ENCODE measurements at places on chromosomes 12 and 14. TPM values are rescaled to one million over a fixed set of nuclear protein-coding genes. Genes with fewer than 3 reads are reported as not detected.

The EPYC gene
- not detected for total RNA-seq

The NEK9 gene
- total RNA-seq, result 39.5 TPM

GRCh38 chr14:94833633-94834032, 63.7 kb upstream of the GSC start:
- H3K4me3 ChIP-seq, result no peak overlapping the region
- no peaks in the 10 kb centered on the region for H3K4me1 ChIP-seq
- no peak for DNase-seq
- no peak overlapping the region for H3K27ac ChIP-seq
- H3K36me3 ChIP-seq, result no peaks in the 10 kb centered on the region
- H3K27me3 ChIP-seq, result no peaks in the 10 kb centered on the region

GRCh38 chr14:67268426-67269150, 27.4 kb downstream of the PALS1 start:
- H3K4me1 ChIP-seq, result peaks cover 7% of the 10 kb centered on the region
- H3K27ac ChIP-seq, result peak overlapping the region; percentile 69
- peak overlapping the region; percentile 11 for H3K4me3 ChIP-seq

DNA sequence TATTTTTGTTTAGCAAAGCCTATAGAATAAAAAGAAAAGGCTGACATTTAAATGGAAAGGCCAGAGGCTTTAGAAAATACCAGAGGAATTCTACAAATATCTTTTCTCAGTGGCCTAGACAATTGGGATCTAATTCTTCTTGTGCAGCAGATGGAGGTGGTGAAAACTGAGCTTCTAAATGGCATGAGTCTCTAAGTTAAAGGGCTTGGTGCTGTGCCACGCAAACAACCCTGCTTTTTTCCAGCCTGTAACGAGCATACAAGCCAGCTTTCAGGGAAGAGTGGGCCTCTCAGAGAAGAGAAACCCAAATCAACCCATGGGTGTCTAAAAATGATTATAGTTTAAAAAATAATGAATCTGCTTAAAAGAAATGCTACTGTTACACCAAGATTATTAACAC, 237.9 kb upstream of the NAV3 start:
- H3K36me3 ChIP-seq, result no peaks in the 10 kb centered on the region
- H3K27me3 ChIP-seq, result no peaks in the 10 kb centered on the region
- no peak for DNase-seq
- no peaks in the 10 kb centered on the region for H3K4me1 ChIP-seq

- H3K27ac ChIP-seq, result no peak overlapping the region
- DNase-seq, result no peak
- H3K27me3 ChIP-seq, result no peaks in the 10 kb centered on the region
These were observed 71.1 kb downstream of the PTPRR start for GRCh38 chr12:70849265-70849960.

The ETNK1 gene
- total RNA-seq, result 82.7 TPM

DNA sequence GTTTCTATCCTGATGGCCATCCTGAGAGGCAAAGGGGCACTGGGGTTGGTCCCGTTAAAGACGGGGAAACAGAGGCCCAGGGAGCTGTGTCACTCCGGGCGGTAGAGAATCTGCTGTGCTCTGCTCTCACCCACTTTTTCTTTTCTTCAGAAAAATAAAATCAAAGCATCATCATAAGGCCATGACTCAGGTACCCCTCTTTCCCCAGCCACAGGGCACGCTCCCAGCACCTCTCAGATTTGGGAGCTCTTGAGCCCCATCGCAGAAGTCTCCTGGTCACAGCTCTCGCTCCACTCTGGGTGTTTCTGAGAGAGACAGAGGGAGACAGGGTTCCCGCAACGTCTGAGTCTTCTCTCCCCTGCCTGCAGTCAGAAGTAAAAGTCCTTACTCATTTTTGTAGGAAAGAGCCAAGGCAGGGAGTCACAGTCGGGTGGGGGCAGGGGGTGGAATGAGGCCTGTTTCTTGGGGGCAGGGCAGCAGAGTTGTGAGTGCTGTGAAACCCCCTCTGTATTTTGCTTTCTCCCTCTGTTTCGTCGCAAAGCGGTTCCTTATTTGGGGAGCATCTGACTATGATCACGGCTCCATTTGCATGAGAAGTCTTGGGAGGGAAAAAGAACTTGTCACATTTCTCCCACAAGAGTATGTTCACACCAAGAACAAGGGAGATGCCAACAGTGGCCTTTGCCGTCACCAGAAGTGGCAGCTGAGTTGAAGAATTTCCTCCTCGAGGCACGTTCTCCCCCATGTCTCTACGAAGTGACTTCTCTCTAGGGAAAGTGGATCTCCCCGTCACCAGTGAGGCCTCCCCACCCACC, 139.0 kb downstream of the BCL11B start:
- peaks cover 6% of the 10 kb centered on the region for H3K4me1 ChIP-seq
- H3K36me3 ChIP-seq, result no peaks in the 10 kb centered on the region
- no peak overlapping the region for H3K4me3 ChIP-seq
- no peaks in the 10 kb centered on the region for H3K27me3 ChIP-seq

The RAB2B gene
- total RNA-seq, result 27.6 TPM

GRCh38 chr14:69153152-69153872, 393 bp upstream of the DCAF5 start:
- H3K36me3 ChIP-seq, result no peaks in the 10 kb centered on the region
- H3K27me3 ChIP-seq, result no peaks in the 10 kb centered on the region
- H3K27ac ChIP-seq, result no peak overlapping the region
- peak overlapping the region; percentile 89 for H3K4me3 ChIP-seq

DNA sequence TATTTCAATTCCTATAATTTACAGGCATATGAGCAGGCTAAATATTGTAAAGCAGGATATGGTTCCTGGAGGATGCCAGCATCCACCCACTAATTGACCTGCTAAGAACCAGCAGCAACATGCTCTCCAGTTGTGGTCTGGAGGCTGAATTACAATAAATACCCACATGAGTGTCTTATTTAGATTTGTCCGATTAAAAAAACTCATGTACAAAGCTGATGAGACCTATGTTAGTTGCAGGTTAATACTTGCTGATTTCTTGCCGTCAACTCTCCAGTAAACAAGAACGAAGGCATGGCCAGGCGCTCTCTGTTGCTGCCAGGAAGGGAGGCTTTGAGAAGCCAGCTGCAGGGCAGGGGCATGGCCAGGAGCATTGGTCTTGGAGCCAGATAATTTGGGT, 169.3 kb upstream of the PRICKLE1 start:
- DNase-seq, result no peak
- peaks cover 7% of the 10 kb centered on the region for H3K4me1 ChIP-seq
- H3K27me3 ChIP-seq, result no peaks in the 10 kb centered on the region
- H3K27ac ChIP-seq, result no peak overlapping the region
- no peak overlapping the region for H3K4me3 ChIP-seq

DNA sequence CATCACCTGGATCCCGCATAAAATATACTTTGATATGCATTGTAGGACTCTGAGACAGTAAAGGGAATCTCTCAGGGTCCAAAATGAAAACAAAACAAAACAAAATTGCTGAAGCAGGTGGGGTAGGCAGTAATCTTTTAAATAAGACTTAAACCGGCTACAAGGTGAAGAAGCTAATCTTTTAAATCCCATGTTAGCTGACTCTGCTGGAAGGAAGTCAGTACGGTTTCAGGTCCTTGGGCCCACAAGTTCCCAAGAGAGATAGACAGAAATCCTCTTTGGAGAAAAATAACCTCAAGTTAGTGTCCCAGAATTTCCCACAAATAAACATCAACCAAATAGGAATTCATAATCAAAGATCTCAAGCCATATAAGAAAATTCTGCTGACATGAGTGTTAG, 5.0 kb upstream of the EPS8 start:
- H3K4me1 ChIP-seq, result peaks cover 2% of the 10 kb centered on the region
- H3K4me3 ChIP-seq, result no peak overlapping the region
- peaks cover 13% of the 10 kb centered on the region for H3K27me3 ChIP-seq
- H3K27ac ChIP-seq, result no peak overlapping the region

GRCh38 chr14:33917661-33918060, 33.2 kb downstream of the EGLN3 start:
- peaks cover 7% of the 10 kb centered on the region for H3K4me1 ChIP-seq
- no peaks in the 10 kb centered on the region for H3K36me3 ChIP-seq
- no peak overlapping the region for H3K4me3 ChIP-seq

The ALX1 gene
- 0.80 TPM for total RNA-seq

The ADCK1 gene
- total RNA-seq, result 11.0 TPM

GRCh38 chr12:112386726-112387125, 4.5 kb upstream of the HECTD4 start:
- H3K36me3 ChIP-seq, result no peaks in the 10 kb centered on the region
- H3K27me3 ChIP-seq, result no peaks in the 10 kb centered on the region
- no peak overlapping the region for H3K27ac ChIP-seq
- no peak for DNase-seq
- H3K4me3 ChIP-seq, result no peak overlapping the region

The LPAR5 gene
- 0.22 TPM for total RNA-seq

The GPR65 gene
- total RNA-seq, result not detected

The TAS2R20 gene
- 0.54 TPM for total RNA-seq

GRCh38 chr14:50821510-50822464, 9.2 kb downstream of the NIN start:
- H3K36me3 ChIP-seq, result no peaks in the 10 kb centered on the region
- peaks cover 6% of the 10 kb centered on the region for H3K4me1 ChIP-seq
- H3K27me3 ChIP-seq, result peaks cover 10% of the 10 kb centered on the region
- no peak overlapping the region for H3K27ac ChIP-seq
- no peak overlapping the region for H3K4me3 ChIP-seq

- no peak overlapping the region for H3K4me3 ChIP-seq
- H3K27me3 ChIP-seq, result no peaks in the 10 kb centered on the region
- H3K27ac ChIP-seq, result no peak overlapping the region
- DNase-seq, result no peak
- H3K4me1 ChIP-seq, result peaks cover 11% of the 10 kb centered on the region
These were observed 257.4 kb upstream of the ATP2B1 start for GRCh38 chr12:89965993-89966392.

The PMEL gene
- 128 TPM for total RNA-seq

- H3K27me3 ChIP-seq, result no peaks in the 10 kb centered on the region
- peak overlapping the region; percentile 33 for H3K4me3 ChIP-seq
- peaks cover 7% of the 10 kb centered on the region for H3K4me1 ChIP-seq
- no peak for DNase-seq
- H3K36me3 ChIP-seq, result no peaks in the 10 kb centered on the region
- H3K27ac ChIP-seq, result 0 out of 2 replicates have a peak overlapping the region, but pooled peaks have one; percentile 1
These were observed 10.8 kb downstream of the PLA2G1B start for GRCh38 chr12:120316798-120317223.

DNA sequence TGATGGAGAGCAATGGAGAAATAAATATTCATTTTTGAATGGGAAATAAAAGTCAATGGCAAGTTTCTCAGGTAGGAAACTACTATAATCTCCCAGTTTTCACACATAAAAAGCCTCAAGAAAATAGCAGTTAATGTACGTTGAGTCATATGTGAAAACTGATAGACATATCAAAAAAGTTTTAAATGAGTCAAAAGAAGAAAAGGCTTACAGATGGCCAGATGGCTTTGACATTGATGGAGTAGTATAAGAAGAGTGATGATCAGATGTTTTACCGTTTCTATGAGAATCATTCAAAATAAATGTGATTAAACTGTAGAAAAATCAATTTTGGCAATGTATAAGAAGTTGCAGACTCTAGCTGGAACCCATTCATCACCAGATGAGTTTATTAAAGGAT, 97.8 kb downstream of the LLPH start:
- H3K27ac ChIP-seq, result no peak overlapping the region
- H3K4me1 ChIP-seq, result no peaks in the 10 kb centered on the region
- H3K27me3 ChIP-seq, result no peaks in the 10 kb centered on the region
- no peak overlapping the region for H3K4me3 ChIP-seq

GRCh38 chr14:93103392-93104080, 12.2 kb downstream of the ITPK1 start:
- H3K27ac ChIP-seq, result no peak overlapping the region
- DNase-seq, result no peak
- peaks cover 15% of the 10 kb centered on the region for H3K4me1 ChIP-seq
- H3K4me3 ChIP-seq, result no peak overlapping the region

GRCh38 chr12:25985316-25986175, 27.1 kb downstream of the RASSF8 start:
- no peaks in the 10 kb centered on the region for H3K36me3 ChIP-seq
- H3K27me3 ChIP-seq, result no peaks in the 10 kb centered on the region
- no peak overlapping the region for H3K27ac ChIP-seq
- 0 out of 2 replicates have a peak, but pooled peaks cover 6% of the 10 kb centered on the region for H3K4me1 ChIP-seq
- no peak overlapping the region for H3K4me3 ChIP-seq
- DNase-seq, result no peak

DNA sequence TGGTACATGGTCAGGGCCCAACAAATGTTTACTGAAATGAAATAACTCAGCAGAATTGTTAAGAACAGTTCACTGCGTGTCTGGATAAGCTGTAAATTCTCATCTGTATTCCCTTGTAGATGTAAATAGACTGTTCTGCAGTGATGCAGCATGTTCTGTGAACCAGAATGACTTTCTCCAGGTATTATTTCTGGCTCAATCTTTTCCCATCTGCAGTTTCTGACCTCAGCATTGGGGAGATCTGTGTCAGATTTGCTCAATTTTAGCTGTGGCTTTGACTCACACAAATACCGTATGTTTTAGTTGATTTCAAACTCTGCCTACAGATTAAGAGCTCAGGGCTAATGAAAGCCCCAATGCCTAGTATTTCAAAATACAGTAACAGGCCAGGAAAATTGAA, 49.2 kb upstream of the DICER1 start:
- H3K36me3 ChIP-seq, result no peaks in the 10 kb centered on the region
- H3K27me3 ChIP-seq, result no peaks in the 10 kb centered on the region
- no peak overlapping the region for H3K27ac ChIP-seq
- DNase-seq, result no peak
- no peak overlapping the region for H3K4me3 ChIP-seq

DNA sequence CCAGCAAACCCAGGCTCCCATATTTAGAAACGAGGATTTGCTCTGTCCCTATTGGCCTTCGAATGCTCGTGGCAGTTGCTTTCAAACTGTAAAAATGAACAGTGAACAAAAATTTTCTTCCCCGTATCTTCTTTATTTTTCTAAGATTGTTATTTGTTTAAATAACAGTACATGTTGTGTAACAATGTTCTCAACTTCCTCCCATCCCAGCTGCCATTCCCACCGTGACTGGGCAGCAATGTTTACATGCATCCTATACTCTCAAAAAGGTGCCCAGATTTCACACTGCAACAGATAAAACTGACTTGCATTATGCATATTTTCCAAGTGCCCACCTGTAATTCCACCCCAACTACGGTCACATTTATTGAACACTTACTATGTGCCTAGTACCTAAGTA, 12.8 kb downstream of the VCPKMT start:
- no peak overlapping the region for H3K4me3 ChIP-seq
- no peaks in the 10 kb centered on the region for H3K4me1 ChIP-seq
- peaks cover 6% of the 10 kb centered on the region for H3K36me3 ChIP-seq
- no peak overlapping the region for H3K27ac ChIP-seq

- H3K36me3 ChIP-seq, result no peaks in the 10 kb centered on the region
- H3K27ac ChIP-seq, result no peak overlapping the region
- H3K4me1 ChIP-seq, result no peaks in the 10 kb centered on the region
- H3K4me3 ChIP-seq, result no peak overlapping the region
- no peaks in the 10 kb centered on the region for H3K27me3 ChIP-seq
- DNase-seq, result no peak
These were observed 89.4 kb upstream of the GARIN6 start for GRCh38 chr12:99558109-99558508.

The ASCL1 gene
- total RNA-seq, result not detected

GRCh38 chr12:64895526-64895925, 71.1 kb downstream of the TBC1D30 start:
- no peaks in the 10 kb centered on the region for H3K4me1 ChIP-seq
- DNase-seq, result no peak
- no peaks in the 10 kb centered on the region for H3K27me3 ChIP-seq
- H3K27ac ChIP-seq, result no peak overlapping the region

GRCh38 chr14:98906123-98906995, 365.6 kb downstream of the BCL11B start:
- no peak overlapping the region for H3K27ac ChIP-seq
- no peak overlapping the region for H3K4me3 ChIP-seq
- H3K36me3 ChIP-seq, result no peaks in the 10 kb centered on the region
- H3K27me3 ChIP-seq, result no peaks in the 10 kb centered on the region

GRCh38 chr12:62466018-62466593, 520 bp upstream of the MON2 start:
- no peaks in the 10 kb centered on the region for H3K36me3 ChIP-seq
- H3K27ac ChIP-seq, result no peak overlapping the region
- no peaks in the 10 kb centered on the region for H3K27me3 ChIP-seq
- no peaks in the 10 kb centered on the region for H3K4me1 ChIP-seq
- peak; percentile 52 for DNase-seq
- H3K4me3 ChIP-seq, result peak overlapping the region; percentile 95
